ENCODE measurements at places on chromosomes 16 and 17.

- no peak for DNase-seq
These were observed 12.0 kb upstream of the IGFBP4 start for GRCh38 chr17:40431231-40431602.

DNA sequence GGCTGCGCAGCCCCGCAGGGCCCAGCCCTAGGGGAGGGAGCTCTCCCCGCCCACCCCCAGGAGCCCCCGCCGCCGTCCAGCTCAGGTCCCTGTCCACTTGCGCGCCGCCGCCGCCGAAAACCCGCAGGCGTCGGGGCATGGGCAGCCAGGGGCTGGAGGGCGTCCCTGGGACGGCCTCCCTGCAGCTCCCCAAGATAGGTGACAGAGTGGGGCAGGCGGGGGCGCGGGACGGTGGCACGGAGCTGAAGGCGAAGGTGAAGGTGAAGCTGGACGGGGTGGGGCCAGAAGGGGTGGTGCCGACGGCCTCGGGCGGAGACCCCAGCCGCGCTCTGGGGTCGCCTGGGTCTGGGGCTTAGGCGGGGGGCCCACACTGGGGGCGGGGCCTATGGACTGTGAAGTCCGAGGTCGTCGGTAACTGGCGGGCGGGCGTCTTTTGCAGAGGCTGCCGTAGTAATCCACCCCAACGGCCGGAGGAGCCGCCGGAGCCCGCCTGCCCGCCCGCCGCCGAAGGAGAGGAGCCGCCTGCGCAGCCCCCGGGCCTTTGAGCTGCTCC is 27.2 kb downstream of the SREBF1 start:
- no peak for DNase-seq

GRCh38 chr16:79795556-79795955 is 195.0 kb upstream of the MAF start:
- DNase-seq: no peak

- DNase-seq: no peak
These were observed 24.4 kb upstream of the GPT2 start for GRCh38 chr16:46859719-46860152.

DNA sequence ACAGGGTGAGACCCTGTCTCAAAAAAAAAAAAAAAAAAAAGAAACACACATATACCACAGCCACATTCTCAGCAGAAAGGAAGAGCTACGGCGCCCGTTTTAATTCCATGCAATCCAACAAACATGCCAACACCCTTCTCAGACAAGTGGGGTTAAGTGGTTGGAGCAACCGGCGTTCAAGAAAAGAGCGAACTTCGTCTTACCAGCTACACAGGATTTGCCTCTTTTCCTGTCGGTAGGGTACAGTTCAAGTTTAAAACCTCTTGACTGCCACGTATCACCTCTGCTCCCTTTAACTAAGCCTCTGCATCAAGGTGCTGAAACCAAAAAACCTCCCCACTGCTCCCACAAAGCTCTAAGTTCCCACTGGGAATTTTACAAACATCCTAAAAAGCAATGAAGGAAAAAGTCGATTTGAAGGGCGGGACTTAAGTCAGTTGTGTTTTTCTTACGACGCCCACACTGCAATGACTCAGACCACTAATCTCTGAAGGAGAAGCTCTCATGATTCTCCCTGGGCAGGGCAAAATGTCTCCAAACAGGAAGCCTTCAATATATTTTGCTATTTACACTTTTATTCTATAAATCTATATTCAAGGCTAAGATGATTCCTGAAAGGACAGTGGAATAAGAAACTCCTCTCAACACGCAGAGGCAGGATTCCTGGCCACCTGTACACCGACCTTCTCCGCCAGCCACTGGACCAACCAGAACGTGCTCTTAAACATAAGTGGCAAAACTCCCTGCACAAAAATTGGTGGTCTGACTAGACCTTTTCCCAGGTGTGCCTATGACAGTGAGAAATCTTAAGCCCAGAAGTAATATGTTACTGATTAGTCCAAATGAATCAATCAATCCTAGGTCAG is 18.8 kb downstream of the SRP68 start:
- no peak for DNase-seq

DNA sequence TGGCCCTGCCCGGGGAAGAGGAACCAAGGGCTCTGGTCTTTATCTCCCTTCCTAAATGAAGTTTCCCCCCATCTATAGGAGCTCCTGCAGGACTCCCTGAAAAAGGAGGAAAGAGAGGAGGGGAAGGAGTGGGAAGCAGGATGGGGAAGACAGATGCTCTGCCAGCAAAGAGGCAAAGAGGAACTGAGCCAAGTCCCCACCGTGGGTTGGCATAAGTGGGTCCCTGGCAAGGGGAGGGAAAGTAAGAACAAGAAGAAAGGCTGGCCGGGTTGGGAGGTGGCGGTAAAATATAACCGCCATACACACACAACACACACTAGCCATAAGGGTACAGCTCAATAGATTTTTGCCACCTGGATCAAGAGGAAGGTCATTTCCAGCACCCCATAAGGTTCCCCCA is 6.1 kb upstream of the EIF1 start:
- no peak for DNase-seq

Data from T-helper 1 cell (primary cell).